Activated naive CD4-positive, alpha-beta T cell treated with Interleukin-2 at 50 U/mL for 16 hours (primary cell): ENCODE measurements at places on chromosomes 16 and 17.

DNA sequence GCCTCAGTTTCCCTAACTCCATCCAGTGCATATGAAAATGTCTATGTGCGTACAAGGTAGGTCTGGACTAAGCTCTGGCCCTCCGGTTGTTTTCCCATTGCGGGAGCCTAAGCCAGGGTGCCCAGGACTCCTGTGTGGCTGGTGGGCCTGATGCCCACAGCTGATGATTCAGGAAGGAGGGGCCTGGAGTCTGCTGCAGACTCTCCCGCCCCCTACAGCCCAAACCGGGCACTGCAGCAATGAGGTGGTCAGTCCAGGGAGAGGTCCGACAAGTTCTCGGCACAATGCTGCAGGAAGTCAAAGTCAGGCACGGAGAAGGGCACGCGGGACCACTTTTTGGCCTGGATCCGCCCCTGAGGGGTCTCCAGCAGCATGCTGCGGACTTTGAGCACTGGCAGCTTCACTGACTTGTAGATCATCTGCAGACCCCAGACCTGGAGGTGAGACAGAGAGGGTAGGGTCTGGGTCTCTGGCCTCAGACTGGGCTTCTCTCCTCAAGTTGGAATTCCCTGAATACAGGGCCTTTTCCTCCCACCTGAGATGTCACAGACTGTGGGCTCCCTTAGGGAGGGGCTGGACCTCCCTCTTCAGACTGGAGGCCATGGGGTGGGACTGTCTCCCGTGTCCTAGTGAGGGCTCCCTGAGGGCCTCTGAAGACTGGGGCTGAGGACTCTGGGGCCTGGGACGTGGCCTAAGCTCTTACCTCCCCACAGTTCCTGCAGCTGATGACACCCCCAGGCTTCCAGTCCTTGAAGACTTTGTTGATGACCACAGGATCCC, 3.4 kb upstream of the ZNF385C start:
- peak; percentile 70 for DNase-seq

DNA sequence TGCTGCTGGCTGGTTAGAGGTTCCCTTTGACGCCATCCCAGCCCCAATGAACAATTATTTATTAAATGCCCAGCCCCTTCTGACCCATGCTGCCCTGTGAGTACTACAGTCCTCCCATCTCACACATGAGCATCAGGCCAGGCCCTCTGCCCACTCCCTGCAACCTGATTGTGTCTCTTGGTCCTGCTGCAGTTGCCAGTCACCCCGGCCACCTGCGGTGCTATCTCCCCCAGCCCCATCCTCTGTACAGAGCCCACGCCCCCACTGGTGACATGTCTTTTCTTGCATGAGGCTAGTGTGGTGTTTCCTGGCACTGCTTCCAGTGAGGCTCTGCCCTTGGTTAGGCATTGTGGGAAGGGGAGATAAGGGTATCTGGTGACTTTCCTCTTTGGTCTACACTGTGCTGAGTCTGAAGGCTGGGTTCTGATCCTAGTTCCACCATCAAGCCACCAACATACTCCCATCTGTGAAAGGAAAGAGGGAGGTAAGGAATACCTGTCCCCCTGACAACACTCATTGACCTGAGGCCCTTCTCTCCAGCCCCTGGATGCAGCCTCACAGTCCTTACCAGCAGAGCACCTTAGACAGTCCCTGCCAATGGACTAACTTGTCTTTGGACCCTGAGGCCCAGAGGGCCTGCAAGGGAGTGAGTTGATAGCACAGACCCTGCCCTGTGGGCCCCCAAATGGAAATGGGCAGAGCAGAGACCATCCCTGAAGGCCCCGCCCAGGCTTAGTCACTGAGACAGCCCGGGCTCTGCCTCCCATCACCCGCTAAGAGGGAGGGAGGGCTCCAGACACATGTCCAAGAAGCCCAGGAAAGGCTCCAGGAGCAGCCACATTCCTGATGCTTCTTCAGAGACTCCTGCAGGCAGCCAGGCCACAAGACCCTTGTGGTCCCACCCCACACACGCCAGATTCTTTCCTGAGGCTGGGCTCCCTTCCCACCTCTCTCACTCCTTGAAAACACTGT, 11.3 kb downstream of the CX3CL1 start:
- DNase-seq = no peak

GRCh38 chr17:12391468-12391867, 274.2 kb upstream of the MYOCD start:
- DNase-seq = no peak

GRCh38 chr16:56600398-56600999, 7.9 kb upstream of the MT2A start:
- peak; percentile 43 for DNase-seq

DNA sequence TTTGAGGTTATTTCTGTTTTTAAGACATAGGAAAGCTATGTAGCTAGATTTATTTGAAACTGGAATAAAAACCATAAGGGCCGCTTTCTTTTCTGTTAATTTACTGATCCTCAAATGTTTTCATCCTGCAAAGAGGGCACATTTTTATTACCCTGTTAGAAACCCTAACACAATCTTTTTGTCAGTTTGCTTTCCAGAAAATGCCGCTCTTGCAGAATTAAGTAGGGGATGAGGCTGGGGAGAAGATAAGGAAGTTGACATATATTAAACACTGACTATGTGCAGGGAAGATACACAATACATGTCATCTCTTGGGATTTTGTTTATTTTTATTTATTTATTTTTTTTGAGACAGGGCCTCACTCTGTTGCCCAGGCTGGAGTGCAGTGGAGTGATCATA, 15.7 kb downstream of the USP43 start:
- DNase-seq = no peak

- DNase-seq = no peak
These were observed 96.9 kb upstream of the ZNF750 start for GRCh38 chr17:82936768-82937171.
